Omental fat pad (tissue), 4 donors: ENCODE measurements at places on chromosomes 5 and 9. TPM values are rescaled to one million over a fixed set of nuclear protein-coding genes. Genes with fewer than 3 reads are reported as not detected.

- DNase-seq = no peak
These were observed 5.0 kb upstream of the ZNF462 start for GRCh38 chr9:106857811-106858470.

DNA sequence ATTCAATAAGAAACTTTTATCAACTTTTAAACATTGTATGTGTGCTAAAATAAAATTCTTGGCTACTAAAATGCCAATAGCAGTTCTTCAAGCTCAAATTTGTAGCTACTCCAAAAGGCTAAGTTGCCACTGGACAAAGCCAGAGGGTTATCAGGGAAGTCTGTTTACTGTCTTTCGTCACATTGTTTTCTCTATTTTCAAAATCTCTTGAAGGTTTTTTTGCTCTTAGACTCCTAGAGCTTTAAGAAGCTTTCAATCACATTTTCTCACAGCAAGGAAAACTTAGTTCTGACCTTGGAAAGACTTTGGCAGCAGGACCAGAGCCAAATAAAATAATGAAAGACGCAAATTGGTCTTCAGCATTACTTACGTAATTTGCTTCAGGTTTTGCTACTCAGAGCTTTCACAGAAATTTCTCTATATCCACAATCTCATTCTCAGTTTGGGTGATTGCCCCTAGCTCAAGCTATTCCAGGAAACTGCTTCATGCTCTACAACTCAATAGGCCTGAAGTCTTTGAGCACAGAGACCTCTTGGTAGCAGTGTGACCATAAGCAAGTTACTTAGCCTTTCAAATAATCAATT is 257.7 kb downstream of the GABRG2 start:
- DNase-seq = no peak

DNA sequence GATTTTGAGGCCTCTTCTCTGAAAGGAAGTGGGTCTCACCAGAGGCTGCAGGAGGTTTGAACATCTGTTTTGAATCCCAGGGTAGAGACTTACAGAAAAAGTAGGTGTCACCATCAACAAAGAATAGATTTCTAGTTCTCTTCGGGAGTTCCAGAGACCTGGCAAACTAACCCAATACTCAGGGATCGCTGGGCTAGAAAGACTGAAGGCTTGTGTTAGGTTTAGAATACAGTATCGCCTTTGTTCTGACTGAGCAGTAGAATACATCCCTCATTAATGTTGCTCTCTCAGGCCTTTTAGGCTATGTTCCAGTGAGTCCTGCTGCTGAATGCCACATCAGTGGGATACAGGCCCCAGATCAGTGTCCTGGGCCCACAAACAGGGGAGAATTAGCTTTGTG is 27.2 kb downstream of the RUSC2 start:
- DNase-seq = no peak

GRCh38 chr5:108303611-108304010 is 78.3 kb downstream of the FBXL17 start:
- DNase-seq = no peak

GRCh38 chr9:133635533-133636531 is at the start of gene DBH:
Gene DBH, plus strand, starts transcription at chr9:133636363. Its CDS starts 9 bp downstream, at chr9:133636372.
- no peak for DNase-seq

DNA sequence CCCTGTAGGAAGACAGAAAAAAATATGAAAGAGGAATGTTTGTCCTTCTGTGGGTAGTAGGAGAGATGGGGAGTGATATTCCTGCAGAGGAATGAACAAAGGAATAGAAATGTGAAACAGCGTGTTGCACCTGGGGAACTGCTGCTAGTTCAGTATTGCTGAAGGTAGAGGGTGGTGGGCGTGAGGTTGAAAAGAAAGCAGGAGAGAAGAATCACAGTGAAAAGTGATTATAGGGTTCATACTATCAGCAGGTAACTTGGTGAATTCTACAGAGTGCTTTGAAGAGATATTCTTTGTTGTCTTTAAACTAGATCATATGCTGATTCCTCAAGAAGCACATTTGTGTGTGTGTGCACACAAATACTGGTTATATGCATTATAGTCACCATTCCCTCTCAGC is 95.6 kb downstream of the ADGRV1 start:
- DNase-seq = no peak

DNA sequence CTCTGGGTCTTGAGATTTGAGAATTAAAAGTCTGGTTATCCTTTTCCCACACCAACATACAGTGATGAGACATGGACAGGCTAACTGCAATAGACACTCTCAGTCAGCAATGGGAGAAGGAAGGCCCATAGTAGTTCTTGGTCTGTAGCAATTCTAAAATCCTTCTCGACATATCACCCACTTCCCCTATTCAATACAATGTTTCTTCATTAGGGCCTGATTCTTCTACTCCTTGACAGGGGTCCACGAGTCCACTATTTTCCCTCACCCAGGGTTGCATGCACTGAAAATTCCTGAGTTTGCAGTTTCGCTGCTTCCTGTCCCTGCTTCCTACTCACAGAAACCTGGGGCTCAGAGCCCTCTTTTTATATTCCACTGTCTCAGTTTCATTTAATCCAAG is 402.8 kb downstream of the MAT2B start:
- DNase-seq = no peak

GRCh38 chr5:57299986-57300385 is 126.1 kb downstream of the GPBP1 start:
- no peak for DNase-seq

- DNase-seq = no peak
These were observed 232.4 kb downstream of the ESM1 start for GRCh38 chr5:54753034-54753433.

- DNase-seq = no peak
These were observed 392.5 kb downstream of the TMEM167A start for GRCh38 chr5:82684659-82685058.

DNA sequence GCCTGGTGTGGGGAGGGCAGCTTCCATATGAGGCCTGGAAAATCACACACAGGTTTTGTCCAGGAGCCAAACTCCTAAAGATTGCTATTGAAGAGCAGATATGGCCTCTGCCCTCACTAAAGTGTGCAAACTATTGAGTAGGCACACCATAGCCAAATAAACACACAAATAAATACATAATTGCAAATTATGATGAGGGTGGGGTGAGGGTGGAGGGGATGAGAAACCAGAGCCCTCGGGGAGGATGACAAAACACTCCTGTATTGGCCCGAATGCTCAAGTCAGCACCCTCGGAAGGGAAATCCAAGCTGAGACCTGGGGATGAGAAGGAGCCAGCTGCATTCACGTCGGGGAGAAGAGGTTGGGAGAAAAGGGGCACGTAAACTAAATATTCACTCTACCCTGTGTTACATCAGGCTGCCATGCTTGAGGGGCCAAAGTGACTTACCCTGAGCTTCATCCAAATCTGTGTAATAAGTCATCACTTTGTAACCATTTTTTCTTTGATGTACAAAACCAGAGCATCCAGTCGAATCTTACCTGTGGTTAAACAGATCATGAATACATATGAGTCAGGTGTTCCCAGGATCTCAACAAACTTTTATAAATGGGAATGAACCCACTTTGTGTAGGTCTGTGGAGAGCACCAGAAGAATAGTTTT is 73.9 kb upstream of the PCSK1 start:
- no peak for DNase-seq

GRCh38 chr5:69184621-69185020 is 4.8 kb upstream of the CENPH start:
- DNase-seq = no peak

- DNase-seq = no peak
These were observed 105.6 kb upstream of the ANKH start for GRCh38 chr5:14977058-14977685.

- peak; percentile 44 for DNase-seq
These were observed 29.6 kb downstream of the LHX2 start for GRCh38 chr9:124040935-124041816.

DNA sequence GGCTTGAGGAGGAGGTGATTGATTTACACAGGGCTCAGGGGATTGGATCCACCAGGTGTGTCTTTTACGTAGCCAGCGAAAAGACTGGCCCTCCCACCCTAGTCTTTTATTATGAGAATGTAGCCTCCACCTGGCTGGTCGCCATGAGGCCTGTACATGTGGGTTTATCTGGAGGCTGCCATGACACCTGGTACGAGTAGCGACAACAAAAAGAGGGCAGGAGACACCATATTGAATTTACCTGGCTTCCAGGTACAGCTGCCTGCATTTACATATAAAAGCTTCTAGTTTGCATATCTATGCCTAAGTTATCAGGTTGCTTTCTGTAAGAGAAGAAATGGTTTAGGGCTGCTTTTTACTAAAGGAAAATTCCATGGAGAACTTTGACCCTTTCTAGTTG is 1173.7 kb upstream of the SEMA6A start:
- no peak for DNase-seq

- peak; percentile 91 for DNase-seq
These were observed 10.8 kb downstream of the REEP2 start for GRCh38 chr5:138449501-138450239.

DNA sequence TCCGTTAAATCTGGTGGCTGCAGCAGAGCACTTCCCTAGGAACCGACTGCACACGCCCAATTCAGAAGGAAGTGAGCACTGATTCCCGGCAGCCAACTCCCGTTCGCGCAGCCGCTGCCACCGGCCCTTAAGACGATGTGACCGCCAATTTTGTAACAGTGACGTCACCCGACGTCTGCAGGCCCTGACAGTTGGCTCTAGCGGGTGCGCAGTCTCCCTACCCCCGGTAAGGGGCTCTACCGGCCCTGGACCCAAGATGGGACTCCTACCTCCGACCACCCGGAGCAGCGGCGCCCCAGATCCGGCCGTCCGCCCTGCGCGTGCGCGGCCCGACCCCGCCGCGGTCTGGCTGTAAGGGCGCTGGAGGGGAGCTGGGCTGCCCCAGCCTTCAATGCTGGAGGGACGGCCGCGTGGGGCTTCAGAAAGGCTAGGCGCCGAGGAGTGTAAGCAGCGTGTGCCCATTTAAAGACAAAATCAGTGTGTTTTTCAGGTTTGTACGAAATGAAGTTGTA is 19.1 kb downstream of the DNAJA1 start:
- DNase-seq = peak; percentile 74

DNA sequence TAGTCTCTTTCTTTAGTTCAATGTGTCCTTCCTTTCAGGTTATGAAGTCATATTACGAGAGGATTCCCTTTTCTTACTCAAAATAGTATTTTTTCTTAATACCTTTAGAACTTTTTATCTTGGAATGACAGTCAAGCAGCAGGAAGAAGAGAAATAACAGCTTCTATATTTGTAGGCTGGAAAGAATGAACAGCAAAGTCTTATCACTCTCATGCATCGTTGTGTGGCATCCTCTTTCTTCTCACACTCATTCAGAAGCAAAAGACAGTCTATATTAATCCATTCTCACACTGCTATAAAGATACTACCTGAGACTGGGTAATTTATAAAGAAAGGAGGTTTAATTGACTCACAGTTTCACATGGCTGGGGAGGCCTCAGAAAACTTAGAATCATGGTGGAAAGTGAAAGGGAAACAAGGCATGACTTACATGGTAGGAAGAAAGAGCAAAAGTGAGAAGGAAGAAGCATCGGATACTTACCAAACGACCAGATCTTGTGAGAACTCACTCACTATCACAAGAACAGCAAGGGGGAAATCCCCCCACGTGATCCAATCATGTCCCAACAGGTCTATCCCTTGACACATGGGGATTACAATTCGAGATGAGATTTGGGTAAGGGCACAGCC is 1646.1 kb upstream of the CDH6 start:
- no peak for DNase-seq

GRCh38 chr5:134327327-134327726 is 39.6 kb downstream of the CDKL3 start:
- no peak for DNase-seq

DNA sequence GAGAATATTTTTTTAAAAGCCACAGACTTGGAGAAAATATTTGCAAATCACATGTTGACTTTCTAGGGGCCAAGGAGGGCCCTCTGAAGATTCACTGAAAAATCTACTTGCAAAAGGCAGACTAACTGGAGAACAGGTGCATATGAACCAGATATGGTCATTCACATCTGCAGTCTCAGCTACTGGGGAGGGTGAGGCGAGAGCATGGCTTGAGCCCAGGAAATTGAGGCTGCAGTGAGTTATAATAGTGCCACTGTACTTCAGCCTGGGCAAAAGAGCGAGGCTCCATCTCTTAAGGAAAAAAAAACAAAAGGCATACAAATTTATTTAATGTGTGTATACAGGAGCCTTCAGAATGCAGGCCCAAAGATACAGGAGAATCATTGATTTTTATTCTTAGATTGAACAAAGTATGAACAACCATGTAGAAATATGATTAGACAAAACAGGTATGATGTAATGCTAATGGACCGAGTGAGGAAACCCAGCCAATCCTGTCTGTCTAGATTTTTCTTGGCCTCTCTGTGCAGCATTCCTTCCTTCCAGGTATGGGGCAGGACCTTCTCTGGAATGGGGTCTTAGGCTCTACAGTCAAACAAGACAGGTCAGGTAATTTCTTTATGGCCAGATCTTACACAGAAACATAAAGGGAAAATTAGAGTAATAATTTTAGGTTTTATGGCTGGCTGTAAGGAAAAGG is 15.3 kb upstream of the SLC27A6 start:
- no peak for DNase-seq

- no peak for DNase-seq
These were observed 26.6 kb downstream of the RAB24 start for GRCh38 chr5:177276886-177277285.

GRCh38 chr5:39783756-39784421 is 359.1 kb upstream of the DAB2 start:
- DNase-seq = no peak

GRCh38 chr9:93254061-93254481 is 70.1 kb downstream of the WNK2 start:
- DNase-seq = peak; percentile 4

GRCh38 chr5:133782736-133783135 is 170.4 kb upstream of the FSTL4 start:
- DNase-seq = no peak

- no peak for DNase-seq
These were observed 4.9 kb downstream of the AKNA start for GRCh38 chr9:114382699-114383520.

- no peak for DNase-seq
These were observed 208.7 kb upstream of the IER5L start for GRCh38 chr9:129386812-129387177.

DNA sequence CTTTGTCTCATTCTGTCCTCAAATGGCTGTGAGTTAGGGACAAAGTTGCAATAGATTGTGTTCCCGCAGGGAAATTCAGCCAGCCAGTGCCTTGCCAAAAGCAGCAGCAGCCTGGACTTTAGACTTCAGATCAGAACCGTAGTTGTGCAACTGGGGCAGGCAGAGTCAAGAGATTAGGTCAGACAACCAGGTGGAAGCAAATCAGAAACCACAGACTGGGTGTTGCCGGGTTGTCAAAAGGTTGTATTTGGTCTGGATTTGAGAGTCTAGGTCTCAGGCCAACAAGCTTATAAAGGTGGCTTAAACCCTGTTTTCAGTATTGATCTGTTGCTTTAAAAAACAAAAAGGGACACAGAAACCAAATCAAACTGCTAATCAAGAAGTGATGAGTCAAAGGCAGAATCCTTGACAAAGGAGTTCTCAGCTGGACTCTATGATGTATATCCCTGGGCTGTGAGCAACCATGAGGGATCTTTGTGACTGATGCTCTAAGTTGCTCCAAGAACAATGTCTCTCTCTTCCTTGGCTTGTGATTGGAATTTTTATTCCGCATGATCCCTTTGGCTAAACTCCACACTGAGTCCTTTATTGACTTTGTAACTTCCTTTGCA is 20.9 kb downstream of the RFK start:
- no peak for DNase-seq

The CDHR2 gene
- not detected for total RNA-seq

The PCDHA9 gene
- 0.44 TPM for total RNA-seq

The NR2F1 gene
- 71.6 TPM for total RNA-seq

The FRMD3 gene
- total RNA-seq = 7.3 TPM

The PCDHGB7 gene
- total RNA-seq = 25.2 TPM

The PHAX gene
- total RNA-seq = 29.7 TPM

The CTNND2 gene
- 0.93 TPM for total RNA-seq

The DIRAS2 gene
- not detected for total RNA-seq
